ENCODE measurements at places on chromosomes 6 and 20. TPM values are rescaled to one million over a fixed set of nuclear protein-coding genes. Genes with fewer than 3 reads are reported as not detected.

DNA sequence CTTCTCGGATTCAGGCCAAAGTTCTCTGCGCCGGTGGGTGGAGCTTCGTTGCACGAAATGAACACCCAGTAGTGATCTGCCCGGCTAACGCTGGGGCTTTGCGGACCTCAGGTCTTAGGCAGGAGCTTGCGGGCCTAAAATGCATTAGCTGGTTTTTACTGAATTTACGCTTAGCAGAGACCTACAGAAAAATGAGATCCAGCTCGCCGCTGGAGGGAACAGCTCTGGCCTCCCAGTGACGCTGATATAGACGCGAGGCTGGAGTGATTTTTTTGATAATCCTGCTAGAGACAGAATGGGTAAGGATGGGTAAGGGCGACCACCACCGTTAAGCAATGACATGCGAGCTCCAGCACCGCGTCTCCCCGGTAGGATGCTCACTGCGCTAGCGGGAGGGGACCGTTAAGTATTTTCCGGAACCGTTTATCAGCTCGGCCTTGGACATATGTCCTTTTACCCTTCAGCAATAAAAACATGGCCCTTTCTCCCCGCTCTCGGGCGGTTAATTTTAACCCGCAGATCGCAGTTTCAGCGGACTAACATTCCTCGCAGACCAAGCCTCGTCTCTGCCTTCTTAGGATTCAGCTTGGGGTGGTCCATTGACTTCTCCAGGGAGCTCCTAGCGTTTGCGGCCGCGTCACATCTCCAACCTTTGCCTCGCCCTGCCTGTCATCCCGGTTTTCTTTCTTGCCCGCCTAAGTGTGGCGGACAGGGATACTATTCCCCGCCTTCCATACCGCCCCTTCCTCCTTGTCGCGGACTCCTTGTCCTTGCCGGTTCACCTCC is 109.3 kb downstream of the GPX5 start:
- H3K36me3 ChIP-seq, result peaks cover 2% of the 10 kb centered on the region
- H3K4me3 ChIP-seq, result peak overlapping the region; percentile 50
- peaks cover 12% of the 10 kb centered on the region for H3K4me1 ChIP-seq
- peaks cover 61% of the 10 kb centered on the region for H3K27me3 ChIP-seq

DNA sequence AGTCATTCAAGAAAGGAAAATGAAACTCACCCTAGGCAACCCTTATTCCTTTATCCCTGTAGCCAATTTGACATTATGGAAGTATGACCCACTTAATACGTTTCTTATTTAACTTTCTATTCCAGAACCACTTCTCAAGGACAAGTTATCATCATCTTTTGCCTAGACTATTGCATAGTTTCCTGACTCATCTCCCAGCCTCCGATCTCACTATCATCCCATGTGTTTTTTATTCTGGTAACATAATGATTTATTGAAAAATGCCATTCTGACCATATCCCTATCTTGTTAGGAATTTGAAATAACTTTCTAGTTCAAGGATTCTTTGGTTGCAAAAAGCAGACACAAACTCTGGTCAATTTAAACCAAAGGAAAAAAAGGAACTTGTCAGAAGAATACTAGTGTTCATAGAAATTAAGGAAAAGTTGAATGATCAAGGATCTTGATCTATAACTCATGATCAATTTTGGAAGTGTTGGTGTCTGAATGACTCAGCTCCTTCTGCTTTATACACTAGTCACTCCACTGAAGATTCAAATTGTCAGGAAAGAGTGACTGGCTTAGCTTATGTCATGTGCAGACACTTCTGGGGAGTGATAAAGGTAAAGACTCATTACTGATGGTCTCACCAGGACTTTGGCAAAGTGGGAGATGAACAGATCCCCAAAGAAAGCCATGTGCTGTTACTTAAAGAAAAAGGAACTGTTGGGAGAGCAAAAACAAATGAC is 8.5 kb upstream of the TINAG start:
- no peak overlapping the region for H3K4me3 ChIP-seq
- no peak overlapping the region for H3K27ac ChIP-seq
- H3K36me3 ChIP-seq, result no peaks in the 10 kb centered on the region
- no peaks in the 10 kb centered on the region for H3K4me1 ChIP-seq

DNA sequence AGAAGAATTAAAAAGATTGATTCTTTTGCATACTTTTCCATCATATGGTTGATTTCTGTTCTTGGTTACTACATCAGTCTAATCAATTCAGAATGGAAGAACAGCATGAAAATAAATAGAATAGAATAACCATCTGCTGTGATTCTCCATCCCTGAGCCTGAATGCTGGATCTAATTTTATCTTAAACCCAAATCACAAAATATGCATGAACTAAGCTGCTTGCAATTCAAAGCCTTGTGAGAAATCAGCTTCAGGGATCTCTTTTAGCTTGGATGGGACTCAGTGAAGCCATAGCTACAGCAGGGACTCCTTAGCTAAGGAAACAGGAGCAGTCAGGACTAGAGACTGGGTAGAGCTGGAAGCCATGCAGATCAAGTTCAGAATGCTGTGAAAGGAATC is 74.1 kb downstream of the TPBG start:
- no peaks in the 10 kb centered on the region for H3K36me3 ChIP-seq
- no peaks in the 10 kb centered on the region for H3K27me3 ChIP-seq
- no peaks in the 10 kb centered on the region for H3K4me1 ChIP-seq
- no peak for DNase-seq
- no peak overlapping the region for H3K4me3 ChIP-seq
- H3K27ac ChIP-seq, result no peak overlapping the region

DNA sequence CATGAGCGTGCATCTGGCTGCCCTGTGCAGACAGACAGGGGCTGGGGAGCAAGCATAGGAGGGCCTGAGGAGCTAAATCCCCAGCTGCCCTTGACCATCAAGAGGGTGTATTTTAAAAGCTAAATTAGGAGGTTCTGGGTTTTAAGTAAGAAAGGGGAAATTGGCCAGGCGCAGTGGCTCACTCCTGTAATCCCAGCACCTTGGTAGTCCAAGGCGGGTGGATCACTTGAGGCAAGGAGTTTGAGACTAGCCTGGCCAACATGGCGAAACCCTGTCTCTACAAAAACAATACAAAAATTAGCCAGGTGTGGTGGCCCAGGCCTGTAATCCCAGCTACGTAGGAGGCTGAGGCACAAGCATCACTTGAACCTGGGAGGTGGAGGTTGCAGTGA is 27.8 kb downstream of the SERPINB6 start:
- DNase-seq, result no peak
- H3K4me3 ChIP-seq, result no peak overlapping the region
- H3K27me3 ChIP-seq, result no peaks in the 10 kb centered on the region

DNA sequence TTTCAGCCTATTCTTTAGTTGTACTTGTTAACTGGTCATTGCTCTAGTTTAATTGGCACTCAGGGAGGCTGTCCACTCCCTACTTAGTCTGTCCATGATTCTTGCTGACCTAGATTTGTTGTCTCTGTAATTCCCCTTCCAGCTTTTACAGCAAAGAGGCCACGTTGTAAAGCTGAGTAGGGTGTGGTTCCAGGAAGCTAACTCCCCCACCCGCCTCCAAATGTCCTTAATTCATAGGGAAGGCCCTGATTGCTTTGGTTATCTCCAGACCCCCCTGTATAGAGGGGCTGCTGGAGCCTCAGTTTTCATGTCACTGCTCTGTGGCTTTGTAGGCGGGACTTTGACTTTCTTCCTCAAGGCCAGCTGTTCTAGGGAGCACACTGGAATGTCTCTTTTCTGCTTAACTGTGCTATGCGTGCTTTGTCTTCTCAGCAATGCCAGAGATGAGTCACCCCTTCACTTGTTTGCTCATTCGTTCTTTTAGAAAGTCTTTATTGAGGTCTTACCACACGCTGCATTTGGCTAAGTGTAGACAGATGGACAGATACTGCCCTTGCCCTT is 175.1 kb upstream of the JAG1 start:
- no peaks in the 10 kb centered on the region for H3K4me1 ChIP-seq
- H3K27ac ChIP-seq, result no peak overlapping the region
- no peak overlapping the region for H3K4me3 ChIP-seq
- no peak for DNase-seq

GRCh38 chr20:57040466-57040865 is 226.0 kb downstream of the BMP7 start:
- no peak overlapping the region for H3K27ac ChIP-seq
- DNase-seq, result no peak
- H3K4me1 ChIP-seq, result no peaks in the 10 kb centered on the region
- no peaks in the 10 kb centered on the region for H3K27me3 ChIP-seq
- H3K4me3 ChIP-seq, result no peak overlapping the region

DNA sequence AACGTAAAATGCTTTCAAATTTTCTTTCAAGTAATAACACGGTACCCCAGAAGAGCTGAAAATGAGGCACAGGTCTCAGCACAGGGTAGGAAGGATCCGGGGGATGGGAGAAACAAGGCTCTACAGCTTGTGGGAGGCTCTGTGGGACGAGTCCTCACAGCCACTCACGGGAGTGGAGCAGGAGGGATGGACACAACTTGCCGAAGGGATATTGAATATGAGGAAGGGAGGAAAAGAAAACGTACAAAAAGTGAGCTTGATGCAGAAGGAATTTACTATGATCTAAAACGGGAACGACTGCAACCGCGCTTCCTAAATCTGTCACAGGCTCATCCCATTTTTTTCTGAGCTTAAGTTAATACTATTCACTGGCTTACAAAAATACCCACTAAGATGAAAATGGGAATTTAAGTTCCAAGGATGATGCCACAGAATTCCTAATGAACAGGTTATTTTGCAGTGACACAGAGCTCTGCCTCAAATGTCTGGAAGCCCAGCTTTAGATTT is 72.9 kb downstream of the FYN start:
- H3K36me3 ChIP-seq, result peaks cover 66% of the 10 kb centered on the region
- DNase-seq, result no peak
- H3K4me3 ChIP-seq, result no peak overlapping the region
- H3K27me3 ChIP-seq, result no peaks in the 10 kb centered on the region

- peak; percentile 19 for DNase-seq
- no peak overlapping the region for H3K27ac ChIP-seq
- H3K27me3 ChIP-seq, result peaks cover 42% of the 10 kb centered on the region
- H3K4me1 ChIP-seq, result no peaks in the 10 kb centered on the region
Measured at GRCh38 chr6:148972481-148972880, 225.7 kb downstream of the UST start.

DNA sequence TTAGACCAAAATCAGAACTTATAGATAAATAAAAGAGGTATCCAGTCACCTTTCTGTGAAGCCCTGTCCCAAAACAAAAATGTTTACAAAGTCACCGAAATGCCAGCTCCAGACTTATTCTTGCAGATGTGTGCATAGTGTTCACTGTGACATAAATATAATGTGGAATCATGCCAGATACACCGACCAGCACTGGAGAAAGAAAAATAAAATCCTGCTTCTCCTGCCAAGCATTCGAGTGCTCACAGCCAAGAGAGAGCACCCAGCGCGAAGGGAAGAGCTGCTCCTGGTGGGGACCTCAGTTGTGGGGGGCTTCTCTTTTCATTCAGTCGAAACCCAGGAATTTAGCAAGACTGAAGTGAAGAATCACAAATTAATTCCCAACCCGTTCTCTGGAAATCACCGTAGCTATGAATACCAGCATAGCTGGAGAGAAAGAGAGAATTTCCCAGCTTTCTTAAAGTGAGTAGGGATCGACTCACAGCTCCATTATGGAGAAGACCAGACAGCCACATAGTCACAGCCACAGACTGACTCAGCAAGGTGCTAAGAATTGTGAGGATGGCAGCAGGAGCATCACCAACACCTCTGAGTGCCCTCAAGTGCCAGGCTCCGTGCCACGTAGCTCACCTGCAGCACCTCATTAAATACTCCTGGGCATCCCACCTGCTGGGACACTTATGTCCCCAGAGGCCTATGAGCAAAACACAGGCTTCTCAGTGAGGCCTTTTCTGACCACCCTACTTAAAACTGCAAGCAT is 33.2 kb downstream of the BFSP1 start:
- H3K27me3 ChIP-seq, result peaks cover 6% of the 10 kb centered on the region
- no peaks in the 10 kb centered on the region for H3K36me3 ChIP-seq
- H3K4me3 ChIP-seq, result no peak overlapping the region
- H3K4me1 ChIP-seq, result no peaks in the 10 kb centered on the region
- no peak overlapping the region for H3K27ac ChIP-seq

- H3K27me3 ChIP-seq, result no peaks in the 10 kb centered on the region
- no peaks in the 10 kb centered on the region for H3K36me3 ChIP-seq
- no peaks in the 10 kb centered on the region for H3K4me1 ChIP-seq
- no peak for DNase-seq
Measured at GRCh38 chr6:165644586-165645266, 18.3 kb downstream of the PDE10A start.

- no peak for DNase-seq
- H3K27me3 ChIP-seq, result no peaks in the 10 kb centered on the region
- peaks cover 25% of the 10 kb centered on the region for H3K36me3 ChIP-seq
- H3K4me1 ChIP-seq, result peaks cover 54% of the 10 kb centered on the region
- H3K4me3 ChIP-seq, result peak overlapping the region; percentile 91
Measured at GRCh38 chr6:142927904-142928303, 17.1 kb downstream of the HIVEP2 start.

DNA sequence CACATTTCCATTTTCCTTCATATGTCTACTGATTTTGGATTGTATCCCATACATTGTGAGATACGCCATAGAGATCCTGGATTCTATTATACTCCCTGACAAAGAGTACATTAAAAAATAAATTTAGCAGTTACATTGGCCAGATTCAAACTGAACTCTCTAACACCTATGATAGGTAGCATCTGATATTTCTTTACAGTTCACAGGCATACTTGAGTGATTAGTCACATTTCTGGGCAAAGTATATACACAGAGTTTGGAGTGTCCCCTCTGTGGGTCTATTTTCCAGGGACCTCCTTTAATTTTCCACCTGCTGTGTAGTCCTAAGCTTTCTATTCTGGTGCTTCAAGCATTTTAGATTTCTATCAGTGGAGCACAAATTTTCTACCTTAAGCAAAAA is 96.4 kb downstream of the TBC1D32 start:
- DNase-seq, result no peak
- no peak overlapping the region for H3K4me3 ChIP-seq
- H3K4me1 ChIP-seq, result peaks cover 2% of the 10 kb centered on the region
- no peak overlapping the region for H3K27ac ChIP-seq

GRCh38 chr6:4565301-4566250 is 210.6 kb upstream of the CDYL start:
- H3K4me3 ChIP-seq, result no peak overlapping the region
- no peaks in the 10 kb centered on the region for H3K36me3 ChIP-seq
- no peak for DNase-seq
- H3K4me1 ChIP-seq, result no peaks in the 10 kb centered on the region
- no peak overlapping the region for H3K27ac ChIP-seq
- H3K27me3 ChIP-seq, result no peaks in the 10 kb centered on the region

DNA sequence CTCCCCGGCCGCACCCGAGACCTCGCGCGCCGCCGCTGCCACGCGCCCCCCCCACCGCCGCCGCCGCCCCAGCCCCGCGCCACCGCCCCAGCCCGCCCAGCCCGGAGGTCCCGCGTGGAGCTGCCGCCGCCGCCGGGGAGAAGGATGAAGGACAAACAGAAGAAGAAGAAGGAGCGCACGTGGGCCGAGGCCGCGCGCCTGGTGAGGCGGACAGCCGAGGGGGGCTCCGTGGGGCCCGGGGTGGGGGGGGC is 426 bp downstream of the ASXL1 start:
- no peak overlapping the region for H3K4me3 ChIP-seq
- H3K36me3 ChIP-seq, result peaks cover 50% of the 10 kb centered on the region
- DNase-seq, result no peak
- no peak overlapping the region for H3K27ac ChIP-seq
- H3K27me3 ChIP-seq, result no peaks in the 10 kb centered on the region

- H3K4me3 ChIP-seq, result no peak overlapping the region
- H3K27ac ChIP-seq, result no peak overlapping the region
- no peaks in the 10 kb centered on the region for H3K36me3 ChIP-seq
- DNase-seq, result no peak
Measured at GRCh38 chr20:36098364-36098763, 56.2 kb upstream of the EPB41L1 start.

The C6orf58 gene
- not detected for total RNA-seq

The ANKRD6 gene
- 2.2 TPM for total RNA-seq

The MRAP2 gene
- total RNA-seq, result not detected

The LCA5 gene
- total RNA-seq, result 0.18 TPM

The BTN2A1 gene
- 20.2 TPM for total RNA-seq

The ID4 gene
- not detected for total RNA-seq

The SUMO4 gene
- 7.8 TPM for total RNA-seq

The ZBTB2 gene
- 19.1 TPM for total RNA-seq

The NKX2-4 gene
- not detected for total RNA-seq

The IMPG1 gene
- total RNA-seq, result not detected
